Psoas muscle (tissue), 8 donors: ENCODE measurements at places on chromosomes 11 and 22. TPM values are rescaled to one million over a fixed set of nuclear protein-coding genes. Genes with fewer than 3 reads are reported as not detected.
A peak's percentile ranks its signal among the peaks of the same experiment; 100 is the strongest.

GRCh38 chr22:45896153-45896951 lies 80.6 kb downstream of the WNT7B start:
- peak; percentile 36 for DNase-seq

Gene HORMAD2
- not detected for total RNA-seq

Gene OR4A16
- total RNA-seq = not detected

- no peak for DNase-seq
These were observed 1.2 kb downstream of the C2CD2L start for GRCh38 chr11:119108146-119108856.

Gene GALR3
- total RNA-seq = not detected

DNA sequence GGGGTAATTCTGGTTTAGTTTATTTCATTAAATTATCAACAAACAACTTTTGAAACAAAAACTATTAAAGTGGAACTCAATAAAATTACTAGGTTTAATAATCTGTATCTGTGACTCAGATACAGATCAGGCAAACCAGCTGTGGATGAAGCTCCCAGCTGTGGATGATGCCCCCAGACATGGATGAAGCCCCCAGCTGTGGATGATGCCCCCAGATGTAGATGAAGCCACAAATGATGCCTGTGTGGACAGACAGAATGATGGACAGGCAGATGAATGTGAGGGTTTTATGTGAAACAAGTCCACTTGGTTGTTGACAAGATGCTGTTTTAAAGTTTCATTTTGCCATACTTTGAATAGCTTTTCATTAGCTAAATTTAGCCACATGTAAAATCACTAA lies 5.8 kb upstream of the ZNF74 start:
- DNase-seq = no peak

- DNase-seq = peak; percentile 55
These were observed 35.1 kb downstream of the FBLN1 start for GRCh38 chr22:45537734-45538181.

DNA sequence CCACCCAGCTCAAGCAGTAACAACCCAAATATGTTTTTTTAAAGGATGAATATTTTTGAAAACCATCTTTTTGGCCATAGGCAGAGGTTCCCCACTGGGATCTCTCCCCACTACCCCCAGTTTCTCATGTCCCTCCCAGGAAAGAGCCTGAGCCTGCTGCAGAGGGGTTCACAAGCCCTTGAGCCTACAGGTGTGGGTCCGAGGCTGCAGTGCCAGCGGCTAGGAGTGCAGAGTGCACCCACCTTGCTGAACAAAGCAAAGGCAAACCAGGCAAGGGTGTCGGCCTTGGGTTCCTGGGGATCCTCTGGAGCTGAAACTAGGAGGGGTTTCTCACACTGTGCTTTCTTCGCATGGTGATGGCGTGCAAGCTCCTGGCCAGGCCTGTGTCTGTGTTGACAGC lies 35.0 kb downstream of the GNAZ start:
- DNase-seq = no peak

Gene C1QTNF4
- 0.39 TPM for total RNA-seq

GRCh38 chr11:11043721-11044120 lies 185.9 kb upstream of the ZBED5 start:
- DNase-seq = no peak

DNA sequence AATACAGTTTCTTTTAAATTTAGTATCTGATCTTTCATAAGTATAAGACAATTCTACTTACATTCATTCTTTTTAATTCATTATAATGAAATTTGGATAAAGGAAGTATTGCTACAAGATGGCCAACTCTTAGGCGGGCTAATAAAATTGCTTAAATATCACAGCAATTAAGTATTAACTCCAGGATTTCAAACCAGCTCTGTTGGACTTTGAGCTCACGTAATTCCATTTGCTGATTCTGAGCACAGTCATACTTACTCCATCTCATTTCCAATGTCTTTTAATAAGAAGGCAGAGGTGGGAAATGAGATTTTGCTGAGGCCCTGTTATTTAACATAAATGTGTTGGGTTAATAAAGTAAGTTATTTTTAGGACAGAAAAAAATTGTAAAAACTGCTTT lies 748.1 kb downstream of the KCNA4 start:
- DNase-seq = no peak

- DNase-seq = peak; percentile 60
These were observed 379 bp upstream of the SLC3A2 start for GRCh38 chr11:62880231-62880802.

- DNase-seq = no peak
These were observed 55.8 kb downstream of the SMIM38 start for GRCh38 chr11:69211540-69211919.

DNA sequence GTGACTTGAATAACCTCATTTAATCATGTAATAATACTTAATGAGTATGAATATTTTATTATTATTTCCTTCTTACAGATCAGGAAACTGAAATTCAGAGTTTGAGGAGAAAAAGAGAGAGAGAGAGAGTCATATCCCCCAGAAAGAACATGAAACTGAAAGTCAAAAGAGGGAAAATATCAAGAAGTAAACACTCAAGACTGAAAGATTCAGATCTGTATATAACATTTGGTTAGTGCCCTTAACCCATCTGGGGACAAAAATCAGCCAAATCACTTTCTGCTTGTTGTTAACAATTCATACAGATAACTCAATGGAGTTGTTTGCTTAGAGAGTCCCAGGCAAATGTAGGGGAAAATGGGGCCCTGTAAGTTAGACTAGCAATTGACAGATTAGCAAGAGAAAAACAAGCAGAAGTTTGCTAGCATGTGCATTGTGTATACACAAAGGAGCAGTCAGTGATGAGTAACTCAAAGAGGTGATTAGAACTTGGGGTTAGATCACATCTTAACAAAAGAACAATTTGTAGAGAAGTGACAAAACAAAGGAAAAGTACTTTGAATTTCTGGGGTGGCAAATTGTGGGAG lies 25.9 kb upstream of the MMP13 start:
- no peak for DNase-seq

Gene FUT4
- 1.2 TPM for total RNA-seq

- no peak for DNase-seq
These were observed 109.7 kb upstream of the OR9Q1 start for GRCh38 chr11:57913715-57914704.

Gene FGF19
- total RNA-seq = not detected

DNA sequence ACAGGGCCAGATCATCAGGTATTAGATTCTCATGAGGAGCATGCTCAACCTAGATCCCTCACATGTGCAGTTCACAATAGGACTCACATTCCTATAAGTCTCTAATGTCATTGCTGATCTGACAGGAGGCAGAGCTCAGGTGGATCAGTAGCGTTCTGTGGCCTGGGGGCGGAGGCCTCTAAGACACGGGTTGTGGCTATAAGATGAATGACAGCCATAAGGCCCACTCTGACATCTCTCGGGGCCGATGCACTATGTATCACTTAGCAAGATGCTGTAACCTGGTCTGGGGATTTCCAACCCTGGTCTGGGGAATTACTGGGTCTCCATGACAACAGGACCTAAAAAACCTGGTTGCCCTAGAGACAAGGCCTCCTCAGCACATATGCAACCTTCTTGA lies 932.7 kb downstream of the TBC1D22A start:
- no peak for DNase-seq

DNA sequence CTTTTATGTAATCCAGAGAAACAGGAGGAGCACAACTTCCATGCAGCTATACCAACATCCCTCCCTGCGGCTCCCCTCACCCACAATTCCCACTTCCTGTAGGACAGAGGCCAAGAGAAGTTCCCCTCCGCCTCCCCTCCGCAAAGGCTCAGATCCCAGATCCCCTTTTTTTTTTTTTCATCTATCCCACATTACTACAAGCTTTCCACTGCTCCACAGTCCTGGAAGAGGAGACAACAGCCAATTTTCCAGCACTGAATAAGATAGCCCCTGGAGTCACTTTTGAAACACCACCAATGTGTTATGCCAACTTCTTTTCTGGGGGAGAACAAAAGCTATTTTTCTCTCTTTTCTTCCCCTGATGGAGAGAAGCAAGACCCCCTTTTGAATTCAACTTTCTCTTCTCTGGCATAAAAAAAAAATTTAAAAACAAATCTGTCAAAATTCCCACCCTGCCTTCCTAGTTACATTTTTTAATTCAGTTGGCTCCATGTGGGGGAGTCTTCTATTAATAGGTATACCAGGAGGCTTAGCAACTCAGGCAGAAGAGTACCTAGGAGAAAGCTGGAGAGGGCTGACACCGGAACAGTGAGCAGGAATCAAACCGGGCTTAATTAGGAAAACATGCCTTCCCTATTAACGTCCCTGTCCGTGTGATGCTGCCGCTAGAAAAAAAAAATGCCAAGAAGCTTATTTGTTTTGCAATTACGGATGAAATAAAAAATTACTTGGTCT lies 543.4 kb downstream of the BUD13 start:
- no peak for DNase-seq

DNA sequence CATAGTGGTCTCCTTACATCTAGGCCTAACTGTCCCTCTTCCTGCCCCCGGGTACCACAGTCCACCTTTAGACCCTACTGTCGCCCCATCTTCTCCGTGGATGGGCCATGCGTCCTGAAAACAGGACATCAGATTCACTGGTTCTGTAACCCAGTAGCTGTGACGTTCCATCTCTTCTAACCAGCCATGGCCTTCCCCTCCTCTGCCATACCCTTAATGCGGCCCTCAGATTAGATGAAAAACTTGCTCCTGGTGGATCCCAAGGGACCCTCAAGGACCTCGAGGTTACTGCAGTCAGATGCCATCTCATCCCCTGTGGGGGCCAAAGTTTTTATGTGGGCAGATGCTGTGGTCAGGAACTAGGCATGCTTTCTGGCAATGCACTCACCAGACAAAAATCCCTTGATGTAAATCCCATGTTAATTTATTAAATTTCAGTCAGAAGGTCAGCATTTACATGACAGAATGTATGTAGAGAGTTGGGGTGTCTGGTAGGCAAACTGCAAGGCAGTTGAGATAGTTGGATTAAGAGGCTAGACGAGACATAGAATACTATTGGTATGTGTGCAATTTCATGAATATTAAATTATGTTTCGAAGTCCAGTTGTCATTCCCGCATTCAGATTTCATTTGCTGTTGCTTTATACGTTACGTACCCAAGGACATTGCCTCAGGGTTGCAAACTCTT lies 64.3 kb downstream of the WNT11 start:
- DNase-seq = no peak

GRCh38 chr22:48993655-48994054 lies 834.0 kb downstream of the BRD1 start:
- no peak for DNase-seq

GRCh38 chr11:96267496-96268032 lies 75.4 kb downstream of the MAML2 start:
- no peak for DNase-seq

GRCh38 chr11:19407677-19408270 lies 167.0 kb upstream of the E2F8 start:
- DNase-seq = no peak

- no peak for DNase-seq
These were observed 83.8 kb downstream of the ME3 start for GRCh38 chr11:86588566-86589090.

DNA sequence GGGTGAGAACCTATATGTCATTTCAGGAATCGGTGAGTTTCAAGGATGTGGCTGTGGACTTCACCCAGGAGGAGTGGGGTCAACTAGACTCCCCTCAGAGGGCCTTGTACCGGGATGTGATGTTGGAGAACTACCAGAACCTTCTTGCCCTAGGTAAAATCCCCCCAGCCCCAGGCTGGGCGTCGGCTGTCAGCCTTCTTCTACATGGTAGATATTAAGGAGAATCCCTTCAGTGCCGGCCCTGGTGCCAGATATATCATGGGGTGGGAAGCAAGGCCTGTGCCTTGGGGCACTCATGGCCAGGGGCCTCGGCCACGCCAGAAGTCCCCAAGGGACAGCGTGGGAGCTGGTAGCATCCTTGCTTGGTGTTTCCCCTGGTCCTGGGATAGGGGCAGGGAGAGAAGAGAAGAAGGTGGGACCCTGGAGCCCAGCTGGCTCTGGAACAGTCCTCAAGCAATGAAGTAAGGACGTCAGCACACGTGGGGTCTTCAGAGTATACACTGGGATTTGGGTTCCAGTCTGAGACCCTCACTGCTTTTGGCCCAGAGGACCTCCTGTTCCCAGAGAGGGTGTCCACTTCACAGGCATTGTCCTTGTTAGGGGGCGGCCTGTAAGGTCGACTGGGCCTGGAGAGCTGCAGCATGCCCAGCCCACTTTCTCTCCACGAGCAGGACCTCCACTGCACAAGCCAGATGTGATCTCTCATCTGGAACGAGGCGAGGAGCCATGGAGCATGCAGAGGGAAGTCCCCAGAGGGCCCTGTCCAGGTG lies 6.8 kb downstream of the ZNF74 start:
- no peak for DNase-seq

Gene TSKU
- 3.1 TPM for total RNA-seq

Gene KCNK4
- not detected for total RNA-seq

Gene TIMM10B
- total RNA-seq = 25.2 TPM

GRCh38 chr11:92453055-92453454 lies 228.4 kb downstream of the FAT3 start:
- DNase-seq = no peak

Gene RAB3IL1
- 5.9 TPM for total RNA-seq

DNA sequence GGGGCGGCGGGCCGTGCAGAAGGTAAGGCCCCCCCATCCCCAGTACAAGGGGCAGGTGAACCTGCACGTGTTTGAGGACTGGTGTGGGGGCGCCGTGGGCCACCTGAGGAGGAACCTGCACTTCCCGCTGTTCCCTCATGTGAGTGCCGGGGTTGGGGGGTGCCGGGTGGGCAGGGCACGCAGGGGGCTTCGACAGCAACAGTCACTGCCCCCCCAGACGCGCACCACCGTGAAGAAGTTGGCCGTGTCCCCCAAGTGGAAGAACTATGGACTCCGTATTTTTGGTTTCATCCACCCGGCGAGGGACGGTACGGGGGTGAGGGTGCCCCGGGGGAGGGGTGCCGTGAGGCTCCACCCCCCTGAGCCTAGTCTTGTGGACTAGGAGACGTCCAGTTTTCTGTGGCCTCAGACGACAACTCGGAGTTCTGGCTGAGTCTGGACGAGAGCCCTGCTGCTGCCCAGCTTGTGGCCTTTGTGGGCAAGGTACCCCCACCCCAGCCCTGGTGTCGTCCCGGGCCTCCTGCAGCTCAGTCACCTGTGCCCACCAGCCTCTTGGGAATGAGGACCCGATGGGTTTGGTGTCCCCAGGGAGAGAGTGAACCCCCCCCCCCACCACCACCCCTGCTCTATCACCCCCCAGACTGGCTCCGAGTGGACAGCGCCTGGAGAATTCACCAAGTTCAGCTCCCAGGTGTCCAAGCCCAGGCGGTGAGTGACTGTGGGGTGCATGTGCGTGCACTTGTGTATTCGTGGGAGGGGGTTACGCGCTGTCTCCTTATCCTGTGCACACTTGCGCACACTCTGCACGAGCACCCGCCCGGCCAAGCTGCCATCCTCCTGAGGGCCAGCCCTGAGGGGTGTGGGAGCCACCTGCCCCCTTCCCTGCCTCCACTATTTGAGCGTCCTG lies 3.8 kb downstream of the B4GALNT4 start:
- no peak for DNase-seq

- DNase-seq = no peak
These were observed 154.3 kb upstream of the RASSF10 start for GRCh38 chr11:12854829-12855228.

Gene MISFA
- 6.3 TPM for total RNA-seq

DNA sequence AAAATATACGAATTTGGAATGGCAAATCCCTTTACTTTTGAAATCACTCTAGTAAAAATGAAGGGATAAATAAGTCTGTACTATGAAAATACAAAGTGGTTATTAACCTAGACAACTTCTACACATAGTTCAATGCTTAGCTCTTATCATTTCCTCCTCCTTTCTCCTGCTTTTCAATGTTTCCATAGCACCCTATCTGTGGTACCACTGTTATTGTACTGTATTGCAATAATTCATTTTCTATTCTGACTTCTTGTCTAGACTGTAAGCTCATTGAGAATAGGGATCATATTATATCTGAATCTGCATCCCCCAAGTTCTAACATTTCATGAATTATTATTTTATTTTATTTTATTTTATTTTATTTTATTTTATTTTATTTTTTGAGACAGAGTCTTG lies 251.4 kb downstream of the TTC28 start:
- no peak for DNase-seq

Gene ELMOD1
- 2.8 TPM for total RNA-seq
